ENCODE measurements at places on chromosomes 6 and 20.
A peak's percentile ranks its signal among the peaks of the same experiment; 100 is the strongest.

DNA sequence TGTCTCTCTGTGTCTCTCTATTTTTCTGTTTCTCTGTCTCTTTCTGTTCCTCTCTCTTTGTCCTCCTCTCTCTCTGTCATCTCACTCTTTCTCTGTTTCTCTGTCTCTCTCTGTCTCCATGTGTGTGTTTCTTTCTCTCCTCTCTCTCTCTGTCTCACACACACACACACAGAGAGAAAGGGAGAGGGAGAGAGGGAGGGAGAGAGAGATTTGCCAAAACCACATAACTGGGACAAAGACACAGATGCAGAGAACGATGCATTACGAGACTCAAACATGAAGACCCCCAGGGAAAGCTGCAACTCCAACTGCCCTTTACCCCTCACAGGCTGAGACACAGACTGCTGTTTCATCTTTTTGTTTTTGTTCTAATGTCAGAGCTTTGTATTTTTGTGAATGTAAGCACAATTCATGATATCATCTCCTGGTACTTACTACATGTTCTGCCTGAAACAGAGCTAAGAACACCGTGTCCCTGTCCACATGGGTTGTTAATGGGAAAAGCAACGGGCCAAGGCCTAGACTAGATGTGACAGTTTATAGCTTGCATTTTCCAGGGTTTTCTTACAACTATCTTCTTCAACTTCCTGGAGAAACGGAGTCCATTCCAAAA is 177.1 kb upstream of the ARID1B start:
- DNase-seq = no peak

DNA sequence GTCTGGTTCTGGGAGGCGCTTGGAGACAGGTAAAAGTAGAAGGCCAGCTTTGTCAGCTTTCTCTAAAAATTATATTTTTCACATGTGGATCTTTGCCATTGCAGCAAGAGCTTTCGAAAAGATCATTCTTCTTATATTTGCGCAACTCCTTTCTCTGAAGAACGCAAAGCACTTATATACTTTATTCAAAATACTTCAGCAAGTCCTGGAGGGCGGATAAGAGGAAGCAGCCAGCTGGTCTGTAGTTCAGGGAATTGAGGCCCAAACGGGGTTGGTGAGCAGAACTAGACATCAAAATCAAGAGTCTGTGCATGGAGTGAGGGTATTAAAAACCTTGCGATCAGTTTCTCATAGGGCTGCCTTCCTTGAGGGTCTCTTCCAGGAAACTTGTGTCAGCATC is 182.3 kb downstream of the DTNBP1 start:
- peak; percentile 20 for DNase-seq

DNA sequence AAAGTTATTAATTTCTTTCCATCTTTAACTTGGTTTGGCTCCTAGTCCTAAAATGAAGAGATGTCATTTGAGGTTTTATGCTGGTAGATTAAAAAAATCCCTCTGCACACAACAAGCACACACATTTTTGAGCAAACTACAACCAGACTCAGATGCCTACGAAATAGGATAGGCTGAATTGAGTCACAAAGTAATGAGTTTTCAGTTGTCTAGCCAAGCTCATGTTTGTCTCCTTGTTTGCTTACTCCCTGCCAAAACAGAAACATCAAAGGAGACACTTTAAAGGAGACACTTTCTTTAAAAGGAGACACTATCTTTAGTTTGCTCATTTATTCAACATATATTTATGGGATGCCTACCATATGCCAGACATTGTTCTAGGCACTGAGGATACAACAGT is 56.2 kb downstream of the TPBG start:
- DNase-seq = no peak

DNA sequence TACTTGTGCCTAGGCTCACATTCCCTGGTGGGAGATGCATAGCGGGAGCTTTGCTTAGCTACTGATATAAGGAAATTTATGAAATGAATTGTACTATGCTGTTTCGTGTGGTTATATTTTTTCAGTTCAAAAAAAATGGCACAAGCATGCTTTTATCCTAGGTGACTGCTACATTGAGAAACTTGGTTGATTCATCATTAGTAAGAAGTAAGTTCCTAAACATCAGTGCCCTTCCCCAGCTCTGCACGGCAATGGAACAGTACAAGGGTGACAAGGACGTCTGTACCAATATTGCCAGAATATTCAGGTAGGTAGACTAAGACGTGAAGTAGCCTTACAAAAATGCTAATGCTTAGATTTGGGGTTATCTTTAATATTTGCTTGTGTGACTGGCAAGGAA is 79.7 kb downstream of the ARMC2 start:
- no peak for DNase-seq

- no peak for DNase-seq
Observed at GRCh38 chr20:37251825-37252477, 9.7 kb downstream of the GHRH start.

DNA sequence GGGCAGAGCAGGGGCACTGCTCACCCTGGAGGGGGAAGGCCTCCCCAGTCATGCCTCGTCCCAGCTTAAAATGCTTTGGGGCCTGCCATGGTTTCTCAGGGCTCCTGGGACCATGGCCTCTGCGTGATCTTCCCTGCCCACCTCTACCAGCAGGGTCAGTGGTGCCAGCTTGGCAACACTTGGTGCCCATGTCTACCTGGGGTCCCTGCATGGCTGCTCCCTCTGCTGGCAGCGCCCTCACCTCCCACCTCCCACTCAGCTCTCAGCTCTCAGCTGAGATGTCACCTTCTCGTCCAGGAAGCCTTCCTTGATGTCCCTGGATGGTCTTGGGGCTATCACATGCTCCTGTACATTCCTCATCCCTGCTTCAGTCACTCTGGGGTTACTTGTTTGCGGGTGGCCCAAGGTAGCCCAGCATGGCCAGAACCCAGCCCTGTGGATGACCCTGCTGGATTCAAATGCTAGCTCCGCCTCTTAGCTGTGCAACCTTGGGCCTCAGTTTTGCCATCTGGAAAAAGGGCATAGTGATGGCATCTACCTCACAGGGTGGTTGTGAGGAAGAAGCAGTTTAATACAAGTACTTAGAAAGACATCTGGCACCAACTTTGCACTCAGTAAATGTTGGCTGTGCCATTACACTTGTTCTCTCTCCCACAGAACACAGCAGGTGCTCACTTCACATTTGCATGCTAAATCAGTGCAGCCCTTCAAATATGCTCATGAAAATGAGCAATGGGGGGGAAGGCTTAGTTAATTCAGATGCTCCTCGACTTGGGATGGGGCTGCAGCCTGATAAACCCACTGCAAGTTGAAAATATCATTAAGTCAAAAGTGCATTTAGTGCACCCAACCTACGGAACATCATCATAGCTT is 53.5 kb upstream of the PTPN1 start:
- DNase-seq = no peak
